ENCODE measurements at places on chromosomes 5 and 9. TPM values are rescaled to one million over a fixed set of nuclear protein-coding genes. Genes with fewer than 3 reads are reported as not detected.

SGCD gene
- total RNA-seq = 7.5 TPM

ITGA2 gene
- 5.5 TPM for total RNA-seq

DNA sequence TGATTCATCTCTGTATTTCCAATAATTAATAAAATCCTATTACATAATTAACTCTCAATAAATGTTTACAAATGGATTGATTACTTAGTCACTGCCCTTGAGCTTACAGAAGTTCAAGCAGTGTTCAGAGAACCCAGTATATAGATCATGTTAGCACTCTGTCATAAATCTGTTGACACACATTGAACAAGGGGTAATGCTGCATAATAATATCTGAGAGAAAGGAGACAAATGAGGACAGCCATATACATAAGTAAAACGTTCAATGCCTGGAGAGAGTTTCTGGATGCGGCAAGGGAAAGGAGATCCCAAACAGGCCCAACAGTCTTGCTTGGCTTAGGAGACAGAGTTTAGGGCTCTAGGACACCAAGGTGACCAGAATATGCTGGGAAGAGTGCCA lies 270.2 kb downstream of the FBXL17 start:
- no peak for DNase-seq

GRCh38 chr9:71363286-71363961 lies 242.0 kb upstream of the TRPM3 start:
- no peak for DNase-seq
